Common myeloid progenitor, CD34-positive (primary cell): ENCODE measurements at places on chromosomes 6 and 20.
A peak's percentile ranks its signal among the peaks of the same experiment; 100 is the strongest.

- DNase-seq: no peak
These were observed 918 bp upstream of the TRIM38 start for GRCh38 chr6:25961619-25962148.

GRCh38 chr20:41618807-41619311 lies 682 bp upstream of the CHD6 start:
- no peak for DNase-seq

GRCh38 chr6:101294676-101295075 lies 98.8 kb upstream of the GRIK2 start:
- DNase-seq: no peak

GRCh38 chr20:389220-389619 lies 8.7 kb downstream of the TRIB3 start:
- DNase-seq: no peak

DNA sequence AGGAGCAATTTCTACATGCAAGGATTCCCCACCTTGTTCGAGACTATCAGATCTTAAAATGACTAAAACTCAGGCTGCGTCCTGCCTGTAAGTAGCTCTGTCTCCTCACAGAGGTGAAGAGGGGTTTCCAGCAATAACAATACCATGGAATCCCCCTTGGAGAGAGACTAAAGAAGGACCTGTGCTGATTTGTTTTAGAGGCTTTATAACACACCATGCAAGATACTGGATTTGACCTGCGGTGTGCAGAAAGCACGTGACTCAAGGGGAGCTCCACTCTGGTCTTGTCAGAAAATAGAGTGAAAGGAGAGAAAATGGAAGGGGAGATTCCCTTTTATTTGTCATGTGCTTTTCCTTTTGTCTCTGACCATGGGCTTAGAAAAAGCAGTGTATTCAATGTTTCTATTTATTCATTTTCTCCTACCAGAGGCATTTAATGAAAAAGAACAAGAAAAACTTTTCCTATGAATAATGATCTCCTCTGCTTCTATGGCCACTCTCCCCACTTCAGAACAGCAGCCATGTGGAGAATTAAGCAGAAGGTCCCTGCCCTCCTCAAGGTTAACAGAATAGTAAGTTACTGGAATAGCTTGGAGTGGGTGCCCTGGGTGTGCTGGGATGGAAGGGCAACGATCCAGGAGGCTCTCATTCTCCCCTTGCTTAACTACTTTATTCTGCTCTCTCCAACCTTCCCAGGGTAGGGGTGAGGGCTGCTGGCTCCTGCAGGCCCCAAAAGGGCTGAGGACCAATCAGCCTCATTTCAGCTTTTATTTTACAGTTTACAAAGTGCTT lies 19.2 kb upstream of the MRPS10 start:
- no peak for DNase-seq

- DNase-seq: no peak
These were observed 43.3 kb downstream of the CHD6 start for GRCh38 chr20:41574802-41575389.

DNA sequence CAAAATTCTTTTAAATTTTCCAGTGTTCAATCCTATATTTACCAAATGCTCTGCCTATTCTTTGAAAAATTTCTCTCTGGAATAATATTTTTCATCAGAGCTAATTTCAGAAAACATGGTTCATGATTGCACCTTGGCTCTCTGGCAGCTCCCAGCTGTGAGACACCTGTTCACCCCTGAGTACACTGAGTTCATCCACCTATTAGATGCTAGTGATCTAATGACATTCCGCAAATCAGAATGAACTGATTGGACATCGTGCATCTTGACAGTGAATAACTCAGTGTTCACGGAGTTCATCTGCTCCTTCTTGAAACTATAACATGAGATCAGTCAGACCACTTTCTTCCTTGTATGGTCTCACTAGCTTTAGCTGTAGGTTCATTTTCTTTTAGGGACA lies 3.9 kb upstream of the SHPRH start:
- no peak for DNase-seq

GRCh38 chr6:46476301-46476700 lies 14.9 kb downstream of the RCAN2 start:
- no peak for DNase-seq

DNA sequence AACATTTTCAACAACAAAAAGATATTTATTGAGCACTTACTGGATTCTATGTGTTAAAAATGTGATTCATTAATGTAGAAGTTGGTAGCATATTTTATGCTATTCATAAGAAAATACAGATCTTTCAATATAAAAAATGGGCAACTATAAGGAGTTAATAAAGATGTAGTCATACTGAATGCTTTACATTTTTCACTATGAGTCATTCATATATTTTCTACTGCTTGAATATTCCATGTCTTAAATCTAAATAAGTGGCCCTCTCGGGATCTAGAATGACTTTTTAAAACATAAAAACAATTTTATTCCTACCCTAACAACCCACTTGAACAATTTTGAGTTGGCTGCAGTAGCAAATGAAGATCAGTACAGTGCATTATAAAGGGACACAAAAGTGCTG lies 362.1 kb downstream of the PHF3 start:
- no peak for DNase-seq

- DNase-seq: no peak
These were observed 530 bp downstream of the GOPC start for GRCh38 chr6:117601811-117602150.

DNA sequence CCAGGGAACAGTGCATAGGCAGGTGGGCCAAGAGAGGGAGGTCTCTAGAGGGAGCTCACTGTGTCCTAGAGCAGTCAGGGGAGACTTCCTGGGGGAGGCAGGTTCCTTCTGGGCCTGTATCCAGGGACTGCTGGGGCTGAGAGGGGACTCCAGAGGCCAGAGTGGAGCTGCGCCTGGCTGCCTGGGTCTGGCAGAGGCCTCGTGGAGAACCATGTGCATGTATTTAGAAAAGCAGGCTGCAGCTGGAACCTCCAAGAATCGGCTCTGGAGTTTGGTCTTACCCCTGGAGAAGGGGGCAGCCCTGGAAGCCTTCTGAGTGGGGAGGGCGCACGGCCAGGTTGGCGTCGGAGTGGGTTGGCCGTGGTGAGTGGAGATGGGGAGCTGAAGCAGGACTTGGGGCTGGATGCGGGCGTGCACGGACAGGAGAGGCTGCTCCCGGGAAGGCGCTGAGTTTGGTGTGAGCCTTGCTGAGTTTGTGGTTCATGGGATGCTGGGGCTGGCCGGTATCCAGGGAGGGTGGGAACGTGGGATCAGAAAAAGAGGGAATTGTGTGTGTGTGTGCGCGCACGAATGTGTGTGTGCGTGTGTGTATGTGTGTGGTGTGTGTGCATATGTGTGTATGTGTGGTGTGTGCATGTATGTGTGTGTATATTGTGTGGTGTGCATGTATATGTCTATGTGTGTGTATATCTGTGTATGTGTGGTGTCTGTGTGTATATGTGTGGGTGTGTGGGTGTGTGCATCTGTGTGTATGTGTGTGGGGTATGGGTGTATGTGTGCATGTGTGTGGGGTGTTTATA lies 10.8 kb downstream of the VSTM2L start:
- no peak for DNase-seq

DNA sequence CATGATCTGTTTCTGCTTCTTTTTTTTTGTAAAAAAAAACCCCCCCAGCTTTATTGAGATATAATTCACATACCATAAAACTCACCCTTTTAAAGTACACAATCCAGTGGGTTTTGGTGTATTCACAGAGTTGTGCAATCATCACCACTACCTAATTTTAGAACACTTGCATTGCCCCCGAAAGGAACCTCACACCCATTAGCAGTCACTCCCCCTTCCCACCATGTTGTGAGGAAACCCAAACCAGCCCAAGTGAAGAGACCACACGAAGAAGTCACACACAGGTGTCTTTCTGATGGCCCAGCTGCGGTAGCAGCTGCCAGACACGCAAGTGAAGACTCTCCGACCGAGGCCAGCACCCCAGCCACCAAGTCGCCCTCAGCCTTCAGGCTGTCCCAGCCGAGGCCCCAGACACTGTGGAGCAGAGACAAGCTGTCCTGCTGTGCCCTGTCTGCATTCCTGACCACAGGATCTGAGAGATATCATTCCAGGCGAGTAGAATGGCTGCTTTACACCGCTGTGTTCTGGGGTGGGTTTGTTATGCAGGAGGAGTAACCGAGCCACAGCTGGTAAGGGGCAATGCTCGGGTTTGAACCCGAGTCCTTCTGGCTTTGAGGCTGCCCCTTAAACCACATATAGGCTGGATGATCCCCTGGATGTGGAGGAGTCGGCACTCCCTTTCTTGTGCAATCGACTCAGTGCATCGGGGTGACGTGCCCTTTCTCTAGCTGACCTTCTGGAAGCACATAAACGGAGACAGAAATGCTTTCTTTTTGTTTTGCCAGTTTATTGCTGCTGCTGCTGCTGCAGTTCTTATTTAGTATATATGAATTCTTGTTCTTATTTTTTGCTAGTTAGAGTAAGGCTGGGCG lies 59.1 kb upstream of the PTPN1 start:
- peak; percentile 88 for DNase-seq

- DNase-seq: no peak
These were observed 39.7 kb upstream of the COL10A1 start for GRCh38 chr6:116165596-116165995.
